Activated T-cell treated with anti-CD3 and anti-CD28 coated beads, Interleukin-2, amount 50 U/mL, for 4 hours (primary cell): ENCODE measurements at places on chromosomes 2 and 18. TPM values are rescaled to one million over a fixed set of nuclear protein-coding genes. Genes with fewer than 3 reads are reported as not detected.

Gene TSGA10
- total RNA-seq, result 5.5 TPM

Gene CXCR2
- total RNA-seq, result not detected

Gene TWIST2
- not detected for total RNA-seq

Gene CDH20
- total RNA-seq, result 0.15 TPM

Gene SPEG
- total RNA-seq, result 2.1 TPM

Gene BMP10
- total RNA-seq, result not detected

Gene FEV
- not detected for total RNA-seq

Gene FTCDNL1
- 2.3 TPM for total RNA-seq

Gene DSG2
- total RNA-seq, result 0.33 TPM

Gene ITGAV
- 3.8 TPM for total RNA-seq

Gene MYO5B
- total RNA-seq, result 0.14 TPM

Gene GCG
- not detected for total RNA-seq

Gene DGKD
- 38.8 TPM for total RNA-seq

Gene CDK15
- total RNA-seq, result not detected

Gene MAB21L4
- not detected for total RNA-seq

Gene MLPH
- 0.38 TPM for total RNA-seq

Gene APCDD1
- total RNA-seq, result not detected

Gene KCNJ13
- not detected for total RNA-seq

Gene PLCL1
- 1.8 TPM for total RNA-seq

Gene UCN
- 0.71 TPM for total RNA-seq

Gene ACTG2
- total RNA-seq, result 0.63 TPM

Gene MYOM1
- total RNA-seq, result 0.42 TPM
